ENCODE measurements at places on chromosomes 5 and 9. TPM values are rescaled to one million over a fixed set of nuclear protein-coding genes. Genes with fewer than 3 reads are reported as not detected.

The IFNA2 gene
- total RNA-seq: not detected

The NRARP gene
- not detected for total RNA-seq

The PTAR1 gene
- 115 TPM for total RNA-seq

The LCN6 gene
- not detected for total RNA-seq

The TNFSF8 gene
- not detected for total RNA-seq

The CNOT6 gene
- total RNA-seq: 10.8 TPM

The RGS3 gene
- total RNA-seq: 53.3 TPM

Data from IMR-90 (cell line).